Myocyte (in vitro differentiated cells): ENCODE measurements at places on chromosomes 12 and 14. TPM values are rescaled to one million over a fixed set of nuclear protein-coding genes. Genes with fewer than 3 reads are reported as not detected.

TOMM20L gene
- not detected in 2 replicates for total RNA-seq

DNA sequence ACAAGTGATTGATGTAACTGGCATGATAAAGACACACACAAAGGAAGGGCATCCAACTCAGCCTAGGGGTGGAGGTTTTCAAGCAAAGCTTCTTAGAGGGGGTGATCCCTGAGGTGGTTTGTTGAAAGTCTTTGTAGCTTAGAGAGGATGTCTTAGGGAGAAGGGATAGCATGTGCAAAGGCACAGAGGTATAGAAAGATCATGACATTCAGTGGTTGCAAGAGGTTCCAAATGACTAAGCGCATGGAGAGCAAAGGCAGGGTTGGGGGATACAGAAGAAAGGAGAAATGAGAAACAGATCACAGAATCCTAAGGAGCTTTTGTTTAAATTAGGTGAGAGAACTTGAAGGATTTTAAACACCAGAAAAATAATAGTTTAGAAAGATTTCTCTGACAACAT is 5.2 kb upstream of the CCT2 start:
- DNase-seq: no peak

CFAP73 gene
- not detected in 2 replicates for total RNA-seq

GRCh38 chr12:1815814-1816729 is 4.3 kb upstream of the LRTM2 start:
- DNase-seq: no peak

OVCH1 gene
- 0.10 and 0.64 TPM in 2 replicates for total RNA-seq
